ENCODE measurements at places on chromosomes 2 and 18.
A peak's percentile ranks its signal among the peaks of the same experiment; 100 is the strongest.

GRCh38 chr2:59456285-59456684 lies 1097.2 kb downstream of the BCL11A start:
- no peak for DNase-seq

- no peak for DNase-seq
Observed at GRCh38 chr2:205858881-205859441, 176.7 kb downstream of the NRP2 start.

GRCh38 chr2:72394541-72395070 lies 246.9 kb upstream of the CYP26B1 start:
- DNase-seq = no peak

DNA sequence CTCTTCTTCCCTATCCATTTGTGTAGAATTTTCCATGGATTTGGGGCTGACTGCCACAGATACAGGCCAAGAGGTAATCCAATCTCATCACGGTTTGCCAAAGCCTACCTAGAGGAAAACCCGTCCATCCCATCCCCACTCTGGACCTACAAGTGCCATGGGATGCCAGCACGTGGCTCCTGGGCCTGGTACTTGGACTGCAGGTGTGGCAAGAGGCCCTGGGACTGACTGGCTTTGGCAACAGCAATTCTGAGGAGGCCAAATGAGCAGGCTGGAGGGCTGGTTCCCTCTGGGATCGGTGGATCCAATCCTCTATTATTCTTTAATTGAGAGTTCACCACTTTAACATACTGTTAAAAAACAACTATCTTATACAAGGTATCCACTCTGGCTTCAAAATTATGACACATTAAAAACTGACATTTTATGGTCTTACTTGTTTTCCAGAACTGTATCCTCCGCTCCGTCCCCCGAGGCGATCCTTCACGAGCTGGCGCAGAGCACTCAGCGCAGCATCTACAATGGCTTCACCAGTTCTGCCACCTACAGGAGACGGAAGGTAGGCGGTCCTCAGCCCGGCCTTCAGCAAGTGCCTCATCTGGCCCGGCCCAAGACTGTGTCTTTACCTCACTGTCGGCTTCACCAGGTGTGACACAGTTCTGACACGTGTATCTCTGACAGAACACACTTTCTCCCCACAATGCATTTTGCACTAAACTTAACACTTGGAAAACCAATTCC lies 19.8 kb downstream of the PDIA6 start:
- peak; percentile 23 for DNase-seq

- DNase-seq = no peak
Observed at GRCh38 chr2:205646680-205647079, 35.6 kb upstream of the NRP2 start.

DNA sequence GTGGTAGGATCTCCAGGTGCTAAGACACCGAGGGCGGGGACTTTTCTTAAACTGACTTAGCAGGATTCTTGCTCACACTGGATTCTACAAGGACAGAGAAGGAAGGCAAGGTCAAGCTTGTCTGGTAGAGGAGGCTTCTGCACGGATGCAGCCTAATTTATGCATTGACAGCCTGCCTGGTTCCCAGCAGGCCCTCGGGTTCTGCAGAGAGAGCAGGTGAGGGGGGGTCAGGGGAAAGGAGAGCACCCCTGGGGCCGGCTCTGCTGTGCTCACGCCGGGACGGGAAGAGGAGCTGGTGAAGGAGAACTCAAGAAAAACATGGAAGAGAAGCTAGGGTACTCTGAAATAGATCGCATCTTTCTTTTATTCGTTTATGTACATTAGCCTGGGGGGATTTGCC lies 46.4 kb downstream of the ADI1 start:
- no peak for DNase-seq

DNA sequence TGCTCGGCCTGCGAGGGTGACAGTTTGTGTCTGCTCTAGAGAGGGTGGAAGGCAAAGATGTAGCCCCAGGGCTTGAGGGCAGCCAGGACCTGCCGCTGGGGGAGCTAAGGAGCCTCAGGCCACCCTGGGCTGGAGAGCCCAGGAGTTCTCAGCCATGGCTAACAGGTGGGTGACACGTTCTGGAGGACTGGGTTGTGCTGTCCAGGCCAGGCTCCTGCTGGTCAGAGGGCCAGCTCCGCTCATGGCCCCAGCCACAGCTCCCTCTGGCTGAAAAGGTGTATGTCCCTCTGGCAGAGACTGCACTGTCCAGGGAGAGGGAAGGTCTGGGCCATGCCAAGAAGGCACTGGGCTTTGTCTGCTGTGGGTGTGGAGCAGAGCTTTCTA lies 19.2 kb downstream of the TMEM185B start:
- DNase-seq = no peak

DNA sequence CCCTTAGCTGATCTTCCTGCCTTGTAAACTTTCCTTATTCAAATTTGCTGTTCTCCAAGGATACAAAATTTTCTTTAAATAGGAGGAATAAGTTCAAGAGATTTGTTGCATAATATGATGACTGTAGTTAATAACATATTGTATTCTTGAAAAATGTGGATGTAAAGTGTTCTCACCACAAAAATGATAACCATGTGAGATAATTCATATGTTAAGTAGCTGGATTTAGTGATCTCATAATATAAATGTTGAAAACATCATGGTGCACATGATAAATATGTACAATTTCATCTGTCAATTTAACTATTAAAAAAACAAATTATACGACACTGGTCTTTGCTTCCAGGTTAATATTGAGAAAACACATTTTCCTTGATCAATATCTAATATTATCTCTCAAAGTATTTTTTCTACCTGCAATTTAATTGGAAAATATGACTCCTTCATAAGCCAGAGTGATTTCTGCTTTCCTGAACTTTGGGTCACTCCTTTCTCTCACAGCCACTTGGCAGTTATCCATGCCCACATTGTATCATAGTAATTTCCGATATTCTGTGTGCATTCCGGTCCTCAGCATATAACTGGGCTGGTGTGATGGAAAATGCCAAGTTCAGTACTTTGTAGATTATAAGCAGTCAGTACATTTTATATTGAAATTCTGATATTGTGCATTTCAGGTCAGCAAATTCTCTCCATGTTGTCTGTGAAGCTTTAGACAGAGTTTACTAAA lies 152.6 kb downstream of the GULP1 start:
- no peak for DNase-seq

GRCh38 chr2:229408356-229408755 lies 137.3 kb upstream of the PID1 start:
- peak; percentile 58 for DNase-seq

DNA sequence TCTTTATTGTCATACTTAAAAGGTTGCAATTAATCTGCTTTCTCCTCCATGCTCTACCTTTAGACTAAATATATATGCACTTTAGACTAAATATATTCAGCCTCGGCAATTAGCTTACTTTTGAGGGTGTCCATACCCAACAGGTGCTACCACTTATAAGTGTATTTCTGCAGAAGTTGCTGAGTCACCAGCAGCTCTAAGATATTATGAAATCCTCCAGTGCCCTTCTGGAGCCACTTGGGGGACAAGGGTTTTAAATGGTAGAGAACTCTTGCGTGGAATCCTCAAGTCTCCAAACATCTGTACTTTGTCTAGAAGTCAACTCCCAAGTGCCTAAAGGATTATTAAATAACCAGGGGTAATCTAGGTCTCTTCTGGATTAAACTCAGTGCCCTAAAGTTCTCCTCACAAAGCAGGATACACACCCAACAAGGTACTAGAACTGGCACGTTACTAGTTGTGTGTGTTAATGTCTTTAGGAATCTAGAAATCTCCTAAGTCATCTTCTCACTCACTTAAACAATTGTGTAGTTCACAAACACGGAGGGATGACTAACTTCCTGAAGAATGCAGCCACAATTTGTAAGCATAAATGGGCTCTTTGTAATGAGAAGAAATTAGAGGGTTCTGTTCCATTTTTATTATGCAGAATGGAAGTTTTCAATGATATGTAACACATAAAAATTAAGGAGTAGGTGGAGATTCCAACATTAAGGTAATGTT lies 159.7 kb downstream of the CD226 start:
- DNase-seq = peak; percentile 91

- DNase-seq = no peak
Observed at GRCh38 chr2:205041472-205042130, 496.3 kb downstream of the PARD3B start.

DNA sequence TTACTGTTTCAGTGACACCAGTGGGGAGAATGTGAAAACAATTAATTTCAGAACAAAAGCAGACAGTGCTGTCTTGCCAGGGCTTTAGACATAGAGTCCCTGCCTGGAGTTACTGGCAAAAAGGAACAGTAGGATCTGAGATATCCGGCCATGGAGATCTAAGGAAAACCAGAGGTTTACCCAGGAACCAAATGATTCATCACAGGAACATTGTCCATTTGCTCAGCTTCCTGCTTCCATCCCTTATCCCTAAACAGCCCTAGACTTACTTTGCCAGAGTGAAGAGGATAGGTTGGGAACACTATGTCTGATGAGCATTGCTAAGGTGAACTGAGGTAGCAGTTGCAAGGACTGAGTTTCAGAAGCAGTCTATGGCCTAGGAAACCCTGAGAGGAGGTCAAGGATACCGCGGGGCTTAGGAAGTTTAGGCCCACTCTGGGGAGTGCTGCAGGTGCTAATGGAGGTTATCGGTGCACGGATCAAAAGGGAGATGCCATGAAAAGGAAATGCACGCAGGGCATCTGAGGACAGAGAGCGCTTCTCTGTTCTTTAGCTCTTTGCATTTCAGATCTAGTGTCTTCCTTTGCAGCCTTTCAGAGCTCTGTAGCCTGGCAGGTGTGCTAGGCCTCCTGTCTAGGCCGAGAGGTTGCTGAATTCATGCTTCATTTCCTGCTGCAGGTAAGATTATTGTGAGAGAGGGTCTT lies 223.9 kb downstream of the CDCA7 start:
- DNase-seq = no peak

GRCh38 chr18:53375621-53376020 lies 848.8 kb downstream of the MBD2 start:
- DNase-seq = no peak

DNA sequence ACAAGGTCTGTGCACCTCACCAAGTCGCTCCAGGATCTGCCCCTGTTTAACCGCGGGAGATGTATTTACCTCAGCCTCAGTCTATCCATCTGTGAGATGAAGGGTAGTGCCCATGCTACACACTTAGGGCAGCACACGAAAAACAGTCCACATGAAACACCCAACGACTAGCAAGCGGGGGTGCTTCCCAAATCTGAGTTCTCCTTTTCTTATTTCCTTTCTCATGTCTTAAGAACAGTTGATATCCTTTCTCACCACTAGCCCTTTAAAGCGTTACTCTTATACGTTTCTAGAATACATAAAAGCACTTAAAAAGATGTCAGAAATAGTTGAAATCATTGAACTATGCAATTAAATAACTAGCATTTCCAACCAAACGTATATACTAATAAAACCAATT lies 207.3 kb upstream of the PXDN start:
- DNase-seq = no peak

GRCh38 chr2:118929059-118929458 lies 12.9 kb upstream of the MARCO start:
- DNase-seq = no peak

DNA sequence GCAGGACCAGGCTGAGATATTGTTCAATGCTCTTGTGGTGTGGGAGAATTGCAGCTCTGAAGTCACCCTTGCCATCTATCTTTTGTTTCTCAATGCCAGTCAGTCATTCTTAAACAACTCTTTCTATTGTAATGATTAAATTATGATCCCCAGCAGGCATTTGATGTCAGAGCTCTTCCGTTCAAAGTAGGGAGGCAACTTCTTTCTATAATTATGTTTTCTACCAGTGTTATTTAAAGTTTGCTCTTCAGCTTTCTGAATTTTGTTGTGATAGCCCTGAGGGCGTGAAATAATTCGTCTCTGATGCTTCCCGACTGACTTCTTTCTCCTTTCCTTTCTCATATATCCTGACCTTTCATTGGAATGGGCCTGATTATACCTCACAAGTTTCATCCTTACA lies 161.4 kb upstream of the KLHL14 start:
- DNase-seq = peak; percentile 84

GRCh38 chr2:71700041-71700657 lies 246.8 kb downstream of the DYSF start:
- DNase-seq = no peak

GRCh38 chr2:58336416-58336815 lies 95.3 kb upstream of the FANCL start:
- DNase-seq = no peak

DNA sequence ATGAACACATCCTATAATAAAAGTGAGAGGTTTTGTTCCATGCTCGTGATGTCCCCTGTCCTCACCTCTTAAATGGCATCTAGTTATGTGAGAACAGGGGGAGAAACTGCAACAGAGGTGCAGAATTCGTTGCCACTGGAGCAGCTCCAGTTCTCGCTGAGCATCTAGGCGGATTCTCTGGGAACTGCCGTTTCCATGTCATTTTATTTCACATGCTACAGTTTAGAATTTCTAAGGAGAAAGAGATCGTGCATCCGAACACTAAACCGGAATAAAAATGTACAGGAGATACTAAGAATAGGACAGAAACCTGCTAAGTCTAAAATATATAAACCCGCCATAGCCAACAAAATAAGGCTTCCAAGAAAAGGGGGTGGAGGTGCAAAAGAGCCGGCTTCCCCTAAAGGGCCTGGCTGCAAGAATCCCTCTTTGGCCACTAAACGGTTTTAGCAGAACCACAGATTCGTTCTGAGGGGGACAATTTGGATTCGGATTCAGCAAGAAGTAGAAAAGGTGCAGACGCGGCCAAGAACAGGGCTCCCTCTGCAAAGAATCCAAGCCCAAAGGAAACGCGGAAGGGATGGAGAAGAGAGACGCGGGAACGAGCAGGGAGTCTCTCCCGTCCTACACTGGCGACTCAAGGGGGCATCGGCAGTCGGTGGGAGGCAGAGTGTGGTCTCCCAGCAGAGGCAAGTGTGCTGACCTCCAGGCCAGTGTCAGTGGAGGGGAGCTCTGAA lies 1.3 kb downstream of the TMEM163 start:
- DNase-seq = no peak

DNA sequence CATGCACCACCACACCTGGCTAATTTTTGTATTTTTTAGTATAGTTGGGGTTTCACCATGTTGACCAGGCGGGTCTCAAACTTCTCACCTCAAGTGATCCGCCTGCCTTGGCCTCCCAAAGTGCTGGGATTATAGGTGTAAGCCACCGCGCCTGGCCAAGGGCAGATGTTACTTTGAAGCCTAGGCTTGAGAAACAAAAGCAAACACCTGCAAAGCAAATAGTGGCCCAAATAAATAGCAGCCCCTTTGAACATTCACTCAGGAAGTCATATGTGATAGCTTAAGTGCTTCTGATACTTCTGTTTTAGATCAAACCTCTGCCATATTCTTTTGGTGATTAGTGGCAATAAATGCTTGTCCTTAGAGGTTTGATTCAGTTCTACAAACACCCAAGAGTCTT lies 404.5 kb upstream of the SMIM21 start:
- no peak for DNase-seq

DNA sequence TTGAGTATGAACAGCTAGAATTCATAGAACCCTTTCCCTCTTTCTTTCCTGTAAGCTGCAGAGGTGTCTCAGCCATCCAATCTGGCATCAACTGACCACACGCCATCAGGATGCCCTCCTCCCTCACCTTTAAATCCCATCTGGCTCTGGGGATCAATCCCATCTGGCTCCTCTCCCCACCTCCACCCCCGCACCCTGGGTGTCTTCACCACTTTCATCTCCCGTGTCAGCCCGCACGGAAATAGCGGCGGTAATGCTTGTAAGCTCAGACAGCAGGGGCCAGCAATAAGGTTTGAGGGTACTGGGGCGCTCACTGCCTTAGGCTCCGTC lies 508 bp upstream of the TUBA4B start:
- no peak for DNase-seq

- DNase-seq = no peak
Observed at GRCh38 chr2:141455877-141456276, 674.9 kb downstream of the LRP1B start.

- no peak for DNase-seq
Observed at GRCh38 chr2:42129947-42130346, 39.2 kb upstream of the EML4 start.
